ENCODE measurements at places on chromosomes 1 and 21.

GRCh38 chr1:44676484-44677200 lies 2.1 kb downstream of the ARMH1 start:
- DNase-seq = peak; percentile 89

- peak; percentile 23 for DNase-seq
These were observed 86.1 kb upstream of the CYYR1 start for GRCh38 chr21:26659182-26659581.

DNA sequence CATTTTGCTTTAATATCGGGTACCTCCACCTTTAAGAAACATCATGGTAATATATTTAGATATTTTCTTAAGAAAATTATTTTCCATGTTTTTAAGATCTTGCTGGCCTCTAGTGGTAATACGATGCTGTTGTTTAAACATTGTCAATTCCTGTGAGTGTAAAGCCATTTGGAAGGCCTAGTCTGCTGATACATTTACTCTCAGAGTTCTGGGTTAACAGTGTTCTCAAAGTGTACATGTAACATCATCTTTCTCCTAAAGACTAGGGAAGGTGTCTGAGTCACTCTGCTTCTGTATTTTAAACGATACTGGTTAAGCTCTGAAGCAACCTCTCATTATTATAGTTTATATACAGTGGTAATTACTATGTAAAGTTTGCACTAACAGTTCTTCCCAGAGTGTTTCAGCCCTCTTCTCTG lies 189.1 kb downstream of the RASAL2 start:
- DNase-seq = peak; percentile 42

GRCh38 chr21:15514073-15514946 lies 215.5 kb upstream of the USP25 start:
- peak; percentile 89 for DNase-seq

- DNase-seq = no peak
These were observed 7.6 kb downstream of the OLIG2 start for GRCh38 chr21:33033094-33033951.

DNA sequence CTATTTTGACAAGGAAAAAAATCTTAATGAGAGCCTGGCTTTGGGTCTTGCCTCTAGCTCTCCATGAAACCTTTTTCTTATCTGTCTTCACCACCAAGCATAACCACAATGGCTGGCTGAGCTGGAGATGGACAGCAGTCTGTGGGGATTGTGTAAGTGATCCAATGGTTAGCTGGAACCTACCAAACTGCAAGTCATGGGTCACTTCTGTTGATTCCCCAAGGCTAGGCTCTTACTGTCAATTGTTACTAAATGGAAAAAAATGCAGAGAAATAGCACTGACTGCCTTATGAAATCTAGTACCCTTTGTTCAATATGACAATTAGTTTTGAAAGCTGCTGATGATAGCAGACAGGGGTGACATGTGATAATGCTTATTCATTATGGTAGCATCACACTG lies 359.0 kb downstream of the ST6GALNAC3 start:
- no peak for DNase-seq

Data from KBM-7 (cell line).